Activated T-cell treated with anti-CD3 and anti-CD28 coated beads for 24 hours (primary cell): ENCODE measurements at places on chromosomes 12 and 14.
A peak's percentile ranks its signal among the peaks of the same experiment; 100 is the strongest.

- DNase-seq = no peak
Measured at GRCh38 chr12:104846056-104846767, 111.9 kb downstream of the SLC41A2 start.

DNA sequence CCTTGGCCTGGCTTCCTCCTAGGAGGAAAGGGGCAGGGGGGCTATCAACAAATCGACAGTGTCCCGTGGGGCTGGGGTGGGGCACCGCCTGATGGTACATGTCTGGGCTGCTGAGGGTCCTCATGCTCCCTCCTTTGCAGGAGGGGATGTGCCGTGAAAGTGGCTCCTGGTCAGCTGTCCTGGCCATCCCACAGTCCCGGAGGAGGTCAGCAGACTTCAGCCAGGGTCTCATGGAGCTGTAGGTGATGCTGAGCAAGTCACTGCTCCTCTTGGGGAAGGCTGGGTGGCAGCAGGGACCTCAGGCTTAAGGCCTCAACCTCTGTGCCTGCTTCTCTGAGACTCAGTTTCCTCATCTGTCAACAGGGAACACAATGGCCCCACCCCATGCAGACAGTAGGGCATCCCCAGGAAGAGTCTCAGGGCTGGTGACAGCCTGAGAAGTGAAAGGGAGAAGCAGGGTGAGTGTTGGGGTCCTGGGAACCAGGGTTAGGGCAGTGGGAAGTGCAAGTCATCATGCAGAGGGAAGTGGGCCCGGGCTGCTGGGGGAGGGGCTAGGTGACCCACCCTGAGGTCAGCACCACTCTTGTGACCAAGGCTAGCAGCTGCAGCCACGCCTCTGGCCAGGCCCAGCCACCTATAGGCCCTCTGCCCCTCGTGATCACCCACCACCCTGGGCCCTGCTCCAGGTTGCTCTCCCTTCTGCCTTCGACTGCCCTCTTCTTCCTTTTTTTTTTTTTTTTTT is 4.4 kb upstream of the TNFAIP2 start:
- DNase-seq = no peak

- DNase-seq = no peak
Measured at GRCh38 chr14:88303041-88303440, 20.0 kb downstream of the KCNK10 start.

- DNase-seq = no peak
Measured at GRCh38 chr12:77808534-77808933, 22.2 kb upstream of the NAV3 start.

GRCh38 chr14:64692986-64693809 is 11.0 kb upstream of the PLEKHG3 start:
- no peak for DNase-seq

DNA sequence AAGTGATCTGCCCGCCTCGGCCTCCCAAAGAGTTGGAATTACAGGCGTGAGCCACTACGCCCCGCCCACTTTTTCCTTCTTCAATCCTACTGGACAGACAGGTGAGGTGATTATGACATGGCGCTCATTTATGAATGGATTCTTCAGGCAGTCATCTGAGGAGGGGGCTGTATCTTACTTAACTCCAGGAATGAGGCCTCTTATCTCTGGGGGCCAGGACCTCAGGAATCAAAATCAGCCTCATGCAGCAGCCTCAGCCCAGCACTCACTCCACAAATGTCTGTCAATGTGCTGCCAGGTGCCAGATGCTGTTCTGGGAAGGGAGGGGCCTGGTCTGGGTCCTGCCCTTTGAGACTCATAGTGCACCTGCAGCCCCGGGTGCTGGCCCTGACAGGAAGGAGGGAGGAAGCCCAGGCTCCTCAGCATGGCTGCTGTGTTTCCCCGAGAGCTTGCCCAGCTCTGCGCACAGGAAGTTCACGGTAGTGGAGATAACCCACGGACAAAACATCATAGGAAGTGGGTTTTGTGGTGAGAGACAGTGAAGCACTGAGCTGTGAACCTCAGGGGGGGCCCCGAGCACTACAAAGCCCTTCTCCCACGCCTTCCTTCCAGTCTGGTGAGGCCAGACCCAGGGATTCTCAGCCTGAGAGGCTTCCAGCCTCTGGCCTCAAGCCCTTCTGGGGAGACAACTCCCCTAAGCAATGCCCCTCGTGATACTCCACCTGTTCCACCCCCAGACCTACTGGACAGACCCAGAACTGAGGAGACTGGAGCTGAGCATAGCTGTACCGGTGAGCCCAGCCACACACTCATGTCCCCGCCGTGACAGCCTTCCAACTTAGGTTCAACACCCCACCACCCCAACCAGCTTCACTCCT is 22.3 kb downstream of the GALNT6 start:
- DNase-seq = peak; percentile 80

- DNase-seq = no peak
Measured at GRCh38 chr12:17137396-17137795, 531.4 kb upstream of the LMO3 start.

DNA sequence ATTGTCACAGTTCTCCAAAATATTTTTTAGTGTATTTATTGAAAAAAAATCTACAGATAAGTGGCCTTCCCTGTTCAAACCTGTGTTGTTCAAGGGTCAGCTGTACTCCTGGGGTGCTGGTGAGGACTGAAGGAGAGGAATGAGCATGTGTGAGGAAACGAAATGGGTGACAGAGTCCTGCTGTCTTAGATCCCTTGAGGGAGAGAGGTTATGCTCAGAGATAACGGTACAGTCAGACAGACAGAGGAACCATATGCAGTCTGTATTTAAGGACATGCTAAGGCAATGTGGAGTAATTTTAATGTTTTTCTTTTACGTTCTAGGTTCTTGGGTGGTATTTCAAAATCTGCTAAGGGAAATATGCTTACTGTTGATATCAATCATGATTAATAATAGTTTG is 352.9 kb upstream of the RGS6 start:
- no peak for DNase-seq

GRCh38 chr12:124441443-124442194 is 125.8 kb downstream of the NCOR2 start:
- DNase-seq = no peak

- no peak for DNase-seq
Measured at GRCh38 chr14:61812347-61813095, 50.3 kb downstream of the SNAPC1 start.

- DNase-seq = peak; percentile 36
Measured at GRCh38 chr12:50187084-50187900, 20.1 kb upstream of the CERS5 start.

- DNase-seq = no peak
Measured at GRCh38 chr14:35274805-35275204, 17.4 kb upstream of the PSMA6 start.

GRCh38 chr14:88168498-88169165 is 154.4 kb downstream of the KCNK10 start:
- peak; percentile 36 for DNase-seq

DNA sequence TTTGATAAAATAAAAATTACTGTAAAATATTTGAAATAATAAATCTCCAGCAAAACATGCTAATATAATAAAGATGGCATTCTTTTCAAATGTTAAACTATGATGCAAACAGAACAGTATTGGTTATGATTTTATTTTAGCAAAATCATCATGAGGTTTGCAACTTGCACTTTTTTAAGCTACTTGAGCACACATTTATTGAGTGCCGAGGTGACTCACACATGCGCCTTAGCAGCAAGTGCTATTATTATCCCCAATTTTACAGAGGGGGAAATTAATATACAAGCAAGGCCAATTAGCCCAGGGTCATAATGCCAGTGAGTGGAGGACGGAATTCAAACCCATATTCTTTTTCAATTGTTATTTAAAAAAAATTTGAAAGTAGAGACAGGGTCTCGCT is 7.3 kb downstream of the DYRK4 start:
- no peak for DNase-seq

DNA sequence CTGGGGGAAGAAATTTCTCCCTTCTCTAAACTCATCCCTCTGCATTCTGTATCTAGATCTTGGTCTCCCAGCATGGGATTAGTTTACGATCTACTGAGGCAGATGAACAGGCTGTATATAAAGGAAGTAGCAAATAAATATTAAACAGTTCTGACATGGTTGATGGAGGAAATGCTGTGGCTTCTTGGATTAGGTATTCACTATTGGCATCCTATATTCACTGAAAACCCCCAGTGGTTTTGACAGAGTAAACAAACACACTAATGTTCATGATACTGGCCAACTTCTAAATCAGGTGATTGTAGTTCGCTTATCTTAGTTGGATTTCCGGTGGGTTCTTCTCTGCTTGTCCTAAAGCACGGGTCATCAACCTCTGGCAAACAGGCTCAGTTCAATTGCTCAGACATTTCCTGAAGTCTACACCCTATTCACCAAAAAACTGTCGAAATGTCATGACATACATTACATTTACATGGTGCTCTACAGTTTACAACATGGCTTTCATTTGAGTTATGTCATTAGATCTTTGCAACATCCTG is 433.9 kb downstream of the EGLN3 start:
- no peak for DNase-seq

DNA sequence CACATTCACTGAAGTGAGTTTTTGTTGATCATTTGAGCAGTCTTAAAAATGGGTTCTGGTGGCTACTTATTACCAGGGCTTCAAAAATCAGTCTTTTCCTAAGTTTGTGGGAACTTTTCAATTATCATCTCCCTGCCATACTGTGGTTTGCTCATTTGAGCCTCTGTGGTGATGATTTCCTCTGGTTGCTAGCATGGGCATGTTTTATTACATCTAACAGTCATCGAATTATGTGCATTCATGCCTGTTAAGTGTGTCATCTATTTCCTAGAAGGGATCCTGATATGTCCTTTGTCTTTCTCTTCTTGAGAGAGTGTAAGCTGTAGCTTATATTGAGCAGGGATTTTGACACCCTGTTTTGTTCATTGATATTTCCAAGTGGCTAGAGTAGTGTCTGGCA is 116.8 kb downstream of the WIF1 start:
- DNase-seq = no peak

DNA sequence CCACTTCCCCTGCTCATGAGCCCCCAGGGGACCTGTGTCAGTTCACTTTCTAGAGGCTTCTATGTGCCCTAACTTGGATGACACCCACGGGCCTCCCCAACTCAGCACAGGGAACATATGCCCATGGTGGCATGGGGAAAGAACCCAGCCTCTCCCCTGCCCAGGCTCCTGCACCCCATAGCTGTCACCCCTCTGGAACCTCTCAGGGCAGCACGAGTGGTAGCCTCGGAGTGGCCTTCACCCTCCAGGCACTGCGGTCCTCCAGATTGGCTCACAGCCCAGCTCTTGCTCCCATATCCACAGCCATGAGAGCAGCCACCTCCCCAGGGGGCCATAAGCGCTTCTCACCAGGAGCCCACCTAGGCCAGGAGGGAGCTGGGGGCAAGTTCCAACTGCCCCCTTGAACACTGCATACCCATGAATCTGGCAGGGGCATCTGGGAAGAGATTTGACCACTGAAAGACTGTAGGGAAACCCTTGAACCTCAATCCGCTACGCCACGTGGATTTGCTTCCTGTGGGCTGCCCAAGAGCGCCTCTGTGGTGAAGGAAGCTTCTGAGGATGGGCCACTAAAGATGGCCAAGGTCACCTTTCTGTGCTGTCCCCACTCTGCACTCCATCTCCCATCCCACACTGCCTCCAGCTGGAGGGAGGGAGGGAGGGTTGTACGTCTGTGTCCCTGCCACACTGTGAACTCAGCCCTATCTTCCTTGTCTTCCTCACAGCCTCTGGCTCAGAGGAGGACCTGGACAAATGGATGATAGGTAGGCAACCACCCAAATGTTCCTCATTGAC is 11.9 kb downstream of the PLD4 start:
- no peak for DNase-seq

- no peak for DNase-seq
Measured at GRCh38 chr14:77475432-77476115, 17.7 kb downstream of the AHSA1 start.

- no peak for DNase-seq
Measured at GRCh38 chr14:74804219-74804825, 41.2 kb downstream of the YLPM1 start.

DNA sequence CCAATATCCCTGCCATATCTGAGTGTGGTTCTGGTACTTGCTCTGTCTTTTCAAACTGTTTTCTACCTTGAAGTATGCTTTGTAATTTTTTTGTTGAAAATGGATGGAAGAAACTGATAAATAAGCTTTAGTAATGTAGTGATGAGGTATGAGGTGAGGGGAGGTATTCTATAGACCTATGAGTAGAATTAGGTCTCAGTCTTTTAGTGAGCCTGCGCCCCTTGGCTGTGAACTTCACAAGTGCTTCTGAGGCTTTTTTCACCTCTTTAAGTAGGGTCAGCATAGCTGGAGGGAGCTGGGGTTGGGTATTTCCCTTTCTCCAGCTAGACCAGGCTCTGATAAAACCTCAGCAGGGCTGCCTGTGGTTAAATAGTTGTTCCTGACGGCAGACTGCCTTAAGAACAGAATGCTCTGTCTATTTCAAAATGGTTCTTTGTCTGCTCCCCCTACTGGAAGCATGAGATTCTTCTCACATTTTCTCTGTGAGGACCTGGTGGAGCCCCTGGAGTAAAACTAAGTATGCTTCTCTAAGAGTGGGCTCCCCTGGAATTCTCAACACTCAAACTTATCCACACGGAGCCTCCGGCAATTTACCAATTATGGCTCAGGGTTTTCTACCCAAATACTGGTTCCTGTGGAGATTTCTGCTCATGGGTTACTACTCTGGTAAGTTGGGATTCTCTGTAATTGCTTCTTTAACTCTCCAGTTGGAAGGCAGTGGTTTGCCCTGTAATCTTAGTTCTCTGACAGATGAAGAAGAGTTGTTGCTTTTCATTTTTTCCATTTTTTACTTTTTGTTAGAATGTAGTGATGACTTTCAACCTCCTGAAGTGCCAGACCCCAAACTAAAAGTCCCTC is 13.1 kb downstream of the KRT5 start:
- no peak for DNase-seq

- DNase-seq = no peak
Measured at GRCh38 chr14:56811593-56812363, 1.5 kb upstream of the OTX2 start.

DNA sequence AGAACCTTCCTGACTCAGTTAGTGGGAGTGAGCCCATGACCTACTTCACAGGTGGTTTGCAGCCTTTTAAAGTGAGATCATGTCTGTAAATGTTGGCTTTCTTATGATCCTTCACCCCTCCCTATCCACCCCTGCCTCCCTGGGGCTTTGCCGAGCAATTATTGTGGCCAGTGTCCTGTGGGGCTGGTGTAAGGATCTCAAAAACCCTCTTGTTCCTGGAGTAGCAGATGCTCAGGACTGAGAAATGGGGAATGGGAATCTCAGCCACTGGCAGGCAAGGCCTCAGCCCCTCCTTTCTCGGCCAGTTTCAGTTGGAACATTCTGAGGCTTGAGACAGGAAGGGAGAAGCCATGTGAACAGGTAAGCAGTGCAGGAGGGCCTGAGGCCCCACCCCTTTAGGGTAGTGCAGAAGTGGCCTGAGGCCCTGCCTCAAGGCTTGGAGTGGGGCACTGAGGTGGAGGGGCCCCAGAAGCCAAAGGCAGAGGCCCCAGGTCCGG is 53.8 kb downstream of the PLEKHG3 start:
- DNase-seq = no peak
